ENCODE measurements at places on chromosomes 12 and 14.

GRCh38 chr14:101735453-101735852 lies 26.1 kb upstream of the PPP2R5C start:
- DNase-seq, result no peak

DNA sequence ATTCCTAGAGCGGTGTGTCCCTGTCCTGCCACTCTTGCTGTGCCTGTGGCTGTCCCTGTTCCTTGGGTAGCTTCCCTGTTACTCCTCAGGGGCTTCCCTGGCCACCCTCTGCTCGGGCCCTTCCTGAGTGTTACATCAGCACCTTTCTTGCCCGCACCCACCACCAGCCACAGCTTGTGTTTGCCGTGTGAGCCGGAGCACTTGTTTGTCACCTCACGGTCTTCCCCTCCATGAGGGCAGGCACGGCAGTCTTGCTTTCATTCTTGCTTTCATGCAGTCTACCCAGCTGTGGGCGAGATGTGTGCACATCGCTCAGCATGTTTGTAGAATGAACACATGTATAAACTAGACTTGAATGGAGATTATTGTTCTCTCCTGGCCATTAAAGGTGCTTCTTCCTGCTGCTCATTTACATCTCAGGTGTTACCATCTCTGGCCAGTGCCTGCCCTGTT lies 42.0 kb downstream of the TRAF3 start:
- peak; percentile 76 for DNase-seq

DNA sequence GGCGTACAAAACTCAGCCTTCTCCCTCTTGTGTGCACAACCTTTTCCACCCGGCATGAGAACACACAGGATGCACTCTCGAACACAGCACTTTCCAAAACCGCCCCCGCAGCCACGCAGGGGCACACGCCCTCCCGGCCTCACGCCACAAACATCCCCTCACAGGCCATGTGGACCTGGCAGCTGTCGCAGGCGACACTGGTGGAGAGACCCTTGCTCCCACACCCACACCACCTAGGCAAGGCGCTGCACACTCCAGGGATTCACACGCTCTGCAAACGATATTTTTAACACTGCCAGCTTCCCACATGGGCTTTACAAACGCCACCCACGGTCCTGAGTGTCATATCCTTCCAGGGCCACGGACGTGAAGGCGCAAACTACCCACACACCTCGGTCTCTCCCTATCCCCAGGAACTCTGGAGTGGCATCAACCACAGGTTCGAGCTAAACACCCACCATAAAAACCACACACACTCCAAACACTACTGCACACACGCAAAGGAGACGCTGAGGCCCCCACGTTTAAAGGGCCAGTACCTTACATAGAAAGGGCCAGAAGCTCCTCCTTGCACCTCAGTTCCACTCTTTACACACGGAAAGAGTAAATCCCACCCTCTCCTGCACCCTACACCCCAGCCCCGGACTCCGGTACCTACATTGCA lies 12.4 kb upstream of the ITGB7 start:
- peak; percentile 66 for DNase-seq

DNA sequence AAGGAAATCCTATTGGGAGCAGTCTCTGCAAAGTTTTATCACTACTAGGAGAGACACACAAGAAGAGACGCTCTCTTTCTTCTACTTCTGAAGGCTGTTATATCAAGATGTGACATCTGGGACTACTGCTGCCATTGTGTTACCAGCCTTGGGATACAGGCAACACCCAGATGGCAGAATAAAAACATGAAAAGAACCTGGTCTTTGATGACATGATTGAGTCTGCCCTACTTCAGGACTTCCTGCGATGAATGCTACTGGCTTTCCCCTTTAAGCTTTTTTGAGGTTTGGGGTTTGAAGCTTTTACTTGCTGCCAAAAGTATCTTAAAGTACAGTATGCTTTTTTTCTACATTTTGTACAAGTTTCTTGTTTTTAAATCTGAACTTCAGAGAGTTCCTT lies 29.2 kb upstream of the TRHDE start:
- no peak for DNase-seq

GRCh38 chr14:102140027-102140749 lies 491 bp downstream of the WDR20 start:
- peak; percentile 35 for DNase-seq

All from GM10248 (cell line).